ENCODE measurements at places on chromosomes 2 and 18.
A peak's percentile ranks its signal among the peaks of the same experiment; 100 is the strongest.

DNA sequence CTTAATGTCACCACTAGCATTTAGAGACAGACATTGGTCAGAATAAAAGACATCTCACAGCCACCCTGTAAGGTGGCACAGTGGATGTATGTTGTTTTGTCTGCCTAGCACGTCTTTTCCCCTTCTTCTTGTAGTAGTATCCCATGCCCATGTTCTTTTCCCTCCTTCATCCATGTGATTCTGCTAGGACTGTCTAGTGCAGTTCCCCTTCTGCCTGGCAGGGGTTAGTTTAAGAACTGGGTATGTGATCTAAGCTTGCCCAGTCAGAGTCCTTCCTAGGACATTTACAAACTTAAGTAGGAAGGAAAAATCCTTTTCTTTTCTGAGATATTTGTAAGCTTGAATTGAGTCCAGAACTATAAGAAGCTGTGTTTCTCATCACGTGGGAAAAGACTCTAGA lies 172.3 kb downstream of the BABAM2 start:
- DNase-seq: no peak

DNA sequence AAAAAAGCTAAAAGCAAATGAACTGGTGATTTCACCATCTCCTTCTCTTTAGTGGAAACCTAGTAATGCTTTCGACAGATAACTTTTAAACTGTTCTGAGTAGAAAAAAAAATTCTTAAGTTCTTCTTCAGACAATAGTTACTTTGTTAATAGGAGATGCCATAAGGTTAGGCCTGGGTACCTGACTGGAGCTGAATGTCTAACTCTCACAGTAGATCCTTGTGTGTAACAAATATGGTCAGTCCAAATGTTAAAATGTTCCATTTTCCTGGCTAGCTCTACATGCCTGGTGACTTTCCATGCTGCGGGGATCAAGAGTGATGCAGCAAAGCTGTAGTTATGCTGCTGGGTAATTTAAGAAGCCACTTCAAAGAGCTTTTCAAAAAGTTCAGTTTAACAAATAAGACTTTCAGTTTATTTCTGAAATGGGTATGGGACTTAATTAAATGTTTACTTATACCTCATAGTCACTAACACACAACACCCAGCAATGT lies 264.0 kb upstream of the SESTD1 start:
- no peak for DNase-seq

- no peak for DNase-seq
These were observed 139.4 kb downstream of the CYRIA start for GRCh38 chr2:16526193-16526592.

DNA sequence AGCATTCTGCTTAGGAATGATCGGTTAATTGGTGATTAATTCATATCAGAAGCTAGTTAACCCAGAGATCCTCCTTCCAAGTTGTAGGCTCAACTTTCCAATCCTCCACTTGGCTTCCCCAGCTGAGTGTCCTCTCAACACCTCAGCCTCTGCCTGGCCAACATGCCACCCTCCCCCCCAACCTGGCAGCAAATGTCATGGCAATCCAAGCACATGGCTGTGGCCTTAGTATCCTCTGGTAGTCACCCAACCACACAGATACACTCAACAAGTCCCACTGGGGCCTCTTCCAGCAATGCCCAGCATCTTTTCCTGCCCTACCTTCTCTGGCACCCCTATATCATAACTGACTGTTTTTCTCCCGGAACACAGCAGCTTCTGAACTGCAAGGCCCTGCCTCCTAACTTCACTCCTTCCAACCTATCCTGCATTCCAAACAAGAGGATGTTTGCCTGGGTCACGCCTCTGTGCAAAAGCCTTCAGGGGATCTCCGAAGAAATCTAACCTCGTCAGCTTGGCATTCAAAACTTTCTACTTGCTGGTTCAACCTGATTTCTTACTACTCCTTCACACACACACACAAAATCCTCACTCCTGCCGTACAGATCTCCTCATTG lies 195.0 kb downstream of the CYP26B1 start:
- DNase-seq: no peak

DNA sequence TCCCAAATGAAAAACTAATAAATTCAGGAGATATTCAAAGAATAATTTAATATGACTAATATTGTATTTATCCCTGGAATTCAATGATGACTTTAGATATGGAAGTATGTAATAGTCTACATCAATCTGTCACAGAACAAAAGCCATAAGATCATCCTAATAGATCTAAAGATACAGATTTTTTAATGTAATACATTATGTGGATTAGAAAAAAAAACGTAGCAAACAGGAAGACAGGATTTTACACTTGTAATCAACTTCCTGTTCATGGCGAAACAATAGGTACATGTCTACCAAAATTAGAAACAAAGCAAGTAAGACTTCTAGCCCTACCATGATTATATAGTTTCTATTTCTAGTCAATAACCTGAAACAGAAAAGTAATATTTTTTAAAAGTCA lies 192.2 kb downstream of the TTC32 start:
- DNase-seq: no peak

DNA sequence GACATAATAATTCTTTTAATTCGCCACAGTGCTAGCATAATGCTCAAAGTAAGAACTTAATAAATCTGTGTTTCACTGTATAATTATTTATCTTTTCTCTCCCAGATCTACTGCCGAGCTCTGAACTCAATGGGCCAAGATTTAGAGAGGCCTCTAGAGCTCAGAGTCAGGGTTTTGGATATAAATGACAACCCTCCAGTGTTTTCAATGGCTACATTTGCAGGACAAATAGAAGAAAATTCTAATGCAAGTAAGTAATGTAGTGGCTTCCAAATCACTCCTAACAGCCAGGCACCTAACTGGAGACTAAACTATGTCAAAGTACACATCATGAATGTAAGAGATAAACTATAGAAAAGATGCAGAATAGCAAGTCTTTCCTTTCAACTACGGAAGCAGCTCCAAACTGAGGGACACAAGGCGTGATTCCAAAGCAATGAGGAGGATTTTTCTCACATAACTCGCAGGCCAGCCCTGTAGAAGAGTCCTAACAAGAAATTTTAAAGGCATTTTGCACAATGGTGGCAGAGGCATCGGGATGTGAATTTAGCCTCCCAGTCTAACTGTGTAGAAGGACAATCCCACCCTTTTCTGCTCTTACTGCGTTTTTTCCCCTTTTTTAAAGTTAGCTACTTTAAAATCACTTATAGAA lies 12.0 kb downstream of the DSG1 start:
- DNase-seq: no peak

GRCh38 chr2:218286570-218287459 lies 5.5 kb downstream of the TMBIM1 start:
- DNase-seq: peak; percentile 83

GRCh38 chr2:112829101-112829960 lies 7.2 kb downstream of the IL1B start:
- DNase-seq: no peak

GRCh38 chr18:78482378-78482777 lies 497.2 kb upstream of the SALL3 start:
- no peak for DNase-seq

- no peak for DNase-seq
These were observed 184.1 kb upstream of the HS6ST1 start for GRCh38 chr2:128502638-128503246.

- DNase-seq: no peak
These were observed 24.1 kb downstream of the POLE4 start for GRCh38 chr2:74982577-74982976.

DNA sequence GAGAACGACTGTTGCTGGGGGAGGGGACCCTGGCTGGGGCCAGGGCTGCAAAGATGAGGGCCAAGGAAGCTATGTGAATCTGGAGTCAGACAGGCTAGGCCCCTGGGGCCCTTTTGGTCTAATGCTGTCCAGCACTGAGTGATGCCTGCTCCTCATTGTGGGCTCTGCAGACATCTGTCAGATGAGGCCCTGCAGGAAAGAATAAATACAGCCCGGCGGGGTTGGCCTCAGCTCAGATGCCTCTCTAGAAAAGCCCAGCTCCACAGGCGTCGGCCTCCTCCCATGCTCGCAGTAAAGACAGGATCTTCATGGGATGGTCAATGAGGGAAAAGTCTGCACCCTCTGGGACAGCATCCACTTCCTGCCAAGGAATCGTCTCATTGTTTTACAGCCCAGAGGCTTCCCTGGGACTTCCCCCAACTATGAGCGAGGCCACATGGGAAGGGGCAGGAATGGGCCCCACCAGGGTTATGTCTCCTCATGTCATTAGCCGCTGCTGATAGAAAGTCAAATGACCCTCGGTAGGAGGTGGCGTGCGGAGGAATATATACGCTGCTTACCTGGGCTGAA lies 125.8 kb upstream of the GLI2 start:
- DNase-seq: no peak

DNA sequence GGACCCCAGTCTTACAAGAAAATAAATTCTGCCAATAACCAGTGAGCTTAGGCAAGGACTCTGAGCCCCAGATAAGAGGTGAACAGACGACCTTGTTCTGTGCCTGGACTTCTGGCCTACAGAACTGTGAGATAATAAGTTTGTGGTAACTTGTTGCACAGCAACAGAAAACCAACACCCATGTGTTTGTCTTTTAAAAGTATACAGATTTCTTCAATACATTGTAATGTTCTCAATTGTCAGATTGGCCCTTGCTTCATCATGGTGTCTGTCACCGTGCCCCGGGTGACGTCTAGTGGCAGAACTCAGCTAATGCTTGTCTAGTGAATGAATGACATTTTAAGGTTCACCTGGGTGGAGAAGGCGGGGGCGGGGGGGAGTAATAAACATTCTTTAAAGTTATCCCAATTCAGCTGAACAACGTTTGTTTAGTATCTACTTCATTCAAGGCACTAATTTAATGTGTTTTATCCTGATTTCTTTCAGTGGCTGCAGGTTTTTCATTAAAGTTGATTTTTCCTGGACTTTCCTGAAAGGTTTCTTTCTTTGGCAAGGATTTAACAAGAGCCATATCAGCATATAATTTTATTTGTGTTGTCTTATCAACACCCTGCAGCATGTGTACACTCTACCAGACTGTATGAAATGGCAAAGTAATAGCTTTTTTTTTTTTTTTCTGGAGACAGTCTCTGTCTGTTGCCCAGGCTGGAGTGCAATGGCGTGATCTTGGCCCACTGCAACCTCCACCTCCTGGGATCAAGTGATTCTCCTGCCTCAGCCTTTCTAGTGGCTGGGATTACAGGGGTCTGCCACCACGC lies 123.8 kb upstream of the DLX2 start:
- no peak for DNase-seq

DNA sequence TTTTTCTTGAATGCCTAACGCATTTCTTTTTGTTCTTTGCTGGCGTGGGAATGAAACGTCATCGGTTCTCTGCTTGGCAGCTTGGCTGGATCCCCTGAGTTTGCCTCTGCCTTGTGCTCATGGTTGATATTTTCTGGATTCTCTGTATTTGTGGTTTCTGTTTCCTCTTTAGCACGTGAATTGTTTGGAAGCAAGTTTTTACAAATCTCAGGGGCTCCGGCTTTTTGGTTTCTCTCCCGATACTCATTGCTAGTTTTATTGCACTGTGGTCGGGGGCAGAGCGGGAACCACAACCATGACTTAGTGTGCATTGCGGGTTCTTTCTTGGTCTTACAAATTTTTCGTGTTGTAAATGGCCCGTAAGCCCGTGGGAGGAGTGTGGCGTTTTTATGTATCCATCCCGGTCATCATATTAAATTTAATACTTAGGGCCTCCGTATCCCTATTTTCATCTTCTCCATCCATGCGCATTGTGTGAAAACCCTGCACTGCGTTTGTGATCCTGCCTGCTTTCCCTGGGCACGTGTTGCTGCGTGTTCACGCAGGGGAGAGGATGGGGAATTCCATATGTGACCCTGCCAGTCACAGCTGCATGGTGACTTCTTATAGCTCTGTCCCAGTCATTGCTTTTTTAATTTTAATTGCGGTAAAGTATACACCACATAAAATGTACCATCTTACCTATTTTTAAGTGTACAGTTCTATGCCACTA lies 9.4 kb downstream of the RAMP1 start:
- no peak for DNase-seq

DNA sequence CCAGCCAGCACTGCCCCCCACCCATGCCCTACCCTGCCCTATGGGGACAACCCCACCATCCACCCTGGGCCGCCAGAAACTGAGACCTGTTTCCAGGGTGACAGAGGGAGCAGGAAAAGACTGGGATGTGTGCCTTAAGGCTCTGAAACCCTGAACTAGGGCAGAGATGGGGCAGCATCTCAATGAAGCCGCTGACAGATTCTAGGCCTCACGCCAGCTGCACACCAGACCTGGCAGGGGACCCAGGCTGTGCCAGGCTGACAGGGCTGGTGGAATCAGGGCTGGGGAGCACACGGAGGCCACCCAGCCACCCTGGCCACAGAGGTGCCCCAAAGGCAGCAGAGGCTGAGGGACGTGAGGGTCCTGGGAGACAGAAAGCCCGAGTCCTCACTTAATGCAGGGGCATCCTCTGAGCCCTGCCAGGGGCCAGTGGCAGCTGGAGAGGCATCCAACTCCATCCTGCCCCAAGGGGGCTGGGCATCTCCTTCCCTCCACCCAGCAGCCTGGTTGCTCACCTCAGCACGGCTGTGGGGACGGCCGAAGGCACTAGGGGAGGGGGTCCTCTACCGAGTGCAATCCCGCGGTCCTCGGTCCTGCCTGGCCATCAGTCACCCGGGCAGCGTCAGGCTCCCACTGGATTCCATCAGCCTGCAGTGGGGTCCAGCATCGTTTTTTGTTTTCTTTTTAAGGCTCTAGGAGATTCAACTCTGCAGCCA lies 169.2 kb downstream of the ZFP36L2 start:
- no peak for DNase-seq

GRCh38 chr2:151729837-151730236 lies 4.4 kb downstream of the NEB start:
- DNase-seq: no peak

DNA sequence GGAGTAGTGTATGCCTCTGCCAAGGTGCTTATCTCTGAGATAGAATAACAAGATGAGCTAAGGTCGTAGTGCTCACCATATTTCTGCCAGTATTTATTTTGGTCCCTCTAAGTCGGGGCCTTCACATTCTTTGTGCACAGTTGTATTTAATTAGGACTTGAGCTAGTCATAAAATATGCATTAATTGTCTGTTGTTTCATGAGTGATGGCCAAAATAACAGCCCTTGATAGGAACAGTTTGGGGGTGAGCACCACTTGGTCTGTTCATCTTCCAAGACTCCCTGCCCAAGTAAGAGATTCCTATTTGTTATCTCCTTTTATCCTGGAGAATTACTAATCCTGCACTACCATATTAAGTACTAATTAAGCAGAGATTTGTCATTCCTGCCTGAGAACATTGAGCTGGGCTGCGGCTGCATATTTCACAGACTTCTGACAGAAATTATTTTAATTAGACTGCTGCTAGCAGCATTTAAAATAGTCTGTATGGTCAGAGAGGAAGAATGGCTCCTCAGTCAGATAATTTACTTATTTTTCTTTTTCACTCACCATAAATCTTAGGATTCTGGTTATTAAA lies 435.1 kb downstream of the MTX2 start:
- no peak for DNase-seq

All from Kasumi-1 (cell line).